ENCODE measurements at places on chromosomes 7 and 10.

DNA sequence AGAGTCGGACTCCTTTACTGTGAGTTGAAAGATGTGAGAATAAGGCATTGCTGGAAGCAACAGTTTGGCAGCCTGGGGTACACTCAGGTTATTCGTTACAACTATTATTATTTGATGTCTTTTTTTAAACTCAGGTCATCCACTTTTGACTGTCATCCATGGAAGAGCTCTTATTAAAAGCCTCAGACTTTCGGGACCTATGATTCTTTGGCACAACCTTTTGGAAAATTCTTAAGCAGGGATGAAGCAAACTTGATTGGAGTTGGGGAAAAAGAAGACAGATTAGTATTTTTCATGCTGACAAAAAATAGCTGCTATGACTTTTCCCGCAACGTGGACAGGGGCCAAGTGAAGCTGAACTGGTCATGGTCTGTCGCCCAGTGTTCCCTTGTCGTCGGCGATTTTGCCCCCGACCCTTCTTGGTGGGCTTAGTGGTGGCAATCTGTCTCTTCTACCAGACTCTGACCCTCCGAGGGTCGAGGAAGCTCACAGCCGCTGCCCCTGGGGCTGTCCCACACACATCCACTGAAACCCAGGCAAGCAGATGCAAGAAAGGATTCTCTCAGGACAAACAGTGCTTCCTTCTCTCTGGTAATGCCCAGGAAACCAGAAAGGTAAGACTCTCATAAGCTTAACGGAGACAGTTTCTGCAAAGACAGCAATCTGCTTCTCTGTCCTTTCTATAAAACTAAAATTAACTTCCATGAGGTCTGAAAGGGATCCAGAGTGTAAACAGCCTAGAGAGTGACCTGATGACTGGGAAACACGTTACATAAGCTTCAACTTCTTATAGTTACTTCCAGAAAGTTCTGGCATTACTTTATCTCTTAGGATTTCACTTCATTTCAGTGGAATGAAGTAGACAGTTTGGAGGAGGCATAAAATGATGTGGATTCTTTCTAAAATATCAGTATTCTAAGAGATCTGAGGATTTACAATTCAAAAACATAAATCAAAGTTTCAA, 1.0 kb downstream of the CPED1 start:
- no peak for DNase-seq

DNA sequence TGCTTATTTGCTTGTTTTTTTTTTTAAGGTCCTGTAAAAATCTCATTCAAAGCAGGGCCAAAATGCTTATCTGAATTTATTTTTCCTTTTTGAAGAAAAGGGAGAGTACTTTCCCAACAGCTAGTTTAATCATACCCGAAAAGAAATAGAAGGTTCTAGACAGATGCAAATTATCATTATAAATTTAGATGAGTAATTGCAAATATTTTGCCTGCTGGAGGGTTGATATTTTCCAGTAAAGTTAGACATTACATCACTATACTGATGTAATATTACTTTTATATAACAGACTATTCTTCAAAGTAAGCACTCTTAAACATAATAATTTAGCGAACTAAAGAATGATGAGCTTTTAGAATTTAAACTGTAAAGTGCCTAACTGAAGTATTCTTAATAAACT, 14.1 kb upstream of the CFAP69 start:
- DNase-seq, result no peak

- DNase-seq, result no peak
Observed at GRCh38 chr7:17516771-17517170, 218.3 kb downstream of the AHR start.

GRCh38 chr10:37379991-37380390, 254.6 kb downstream of the ANKRD30A start:
- no peak for DNase-seq

DNA sequence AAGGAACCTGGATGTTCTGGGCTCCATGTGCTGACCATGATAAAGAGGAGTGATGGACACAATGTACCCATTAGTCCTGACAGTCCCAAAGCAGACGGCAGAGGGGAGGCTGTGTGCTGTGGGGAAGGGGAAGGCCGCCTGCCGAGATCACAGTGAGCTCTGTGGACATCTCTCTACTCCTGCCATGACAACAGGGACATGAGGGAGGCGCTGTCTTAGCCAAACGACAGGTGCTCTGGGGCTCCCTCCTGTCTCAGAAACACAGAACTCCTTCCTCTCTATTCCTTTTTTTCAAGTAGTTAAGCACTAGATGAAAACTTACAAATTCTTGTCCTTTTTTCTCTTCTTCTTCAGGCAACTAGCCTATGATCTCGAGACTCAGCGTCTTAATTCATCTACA, 113.1 kb downstream of the RNF32 start:
- peak; percentile 45 for DNase-seq

DNA sequence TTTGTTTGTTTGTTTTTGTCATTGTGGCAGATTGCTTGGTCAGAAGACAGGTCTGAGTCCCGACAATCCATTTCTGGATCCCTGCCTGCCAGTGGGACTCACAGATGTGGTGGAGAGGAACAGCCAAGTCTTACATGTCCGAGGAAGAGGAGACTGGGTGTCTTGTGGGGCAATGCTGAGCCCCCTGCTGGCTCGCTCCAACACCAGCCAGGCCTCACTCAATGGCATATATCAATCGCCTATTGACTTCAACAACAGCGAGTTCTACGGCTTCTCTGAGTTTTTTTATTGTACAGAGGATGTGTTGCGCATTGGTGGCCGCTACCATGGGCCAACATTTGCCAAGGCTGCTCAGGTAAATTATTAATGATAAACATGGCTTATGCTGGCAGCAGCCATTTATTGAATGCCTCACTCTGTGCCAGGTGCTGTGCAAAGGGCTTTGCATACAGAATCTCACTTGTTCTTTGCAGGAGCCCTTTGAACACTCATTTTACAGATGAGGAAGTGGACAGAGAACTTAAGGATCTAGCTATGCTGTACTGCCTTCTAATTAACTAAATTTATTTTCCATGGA, 33.3 kb downstream of the COX15 start:
- no peak for DNase-seq

DNA sequence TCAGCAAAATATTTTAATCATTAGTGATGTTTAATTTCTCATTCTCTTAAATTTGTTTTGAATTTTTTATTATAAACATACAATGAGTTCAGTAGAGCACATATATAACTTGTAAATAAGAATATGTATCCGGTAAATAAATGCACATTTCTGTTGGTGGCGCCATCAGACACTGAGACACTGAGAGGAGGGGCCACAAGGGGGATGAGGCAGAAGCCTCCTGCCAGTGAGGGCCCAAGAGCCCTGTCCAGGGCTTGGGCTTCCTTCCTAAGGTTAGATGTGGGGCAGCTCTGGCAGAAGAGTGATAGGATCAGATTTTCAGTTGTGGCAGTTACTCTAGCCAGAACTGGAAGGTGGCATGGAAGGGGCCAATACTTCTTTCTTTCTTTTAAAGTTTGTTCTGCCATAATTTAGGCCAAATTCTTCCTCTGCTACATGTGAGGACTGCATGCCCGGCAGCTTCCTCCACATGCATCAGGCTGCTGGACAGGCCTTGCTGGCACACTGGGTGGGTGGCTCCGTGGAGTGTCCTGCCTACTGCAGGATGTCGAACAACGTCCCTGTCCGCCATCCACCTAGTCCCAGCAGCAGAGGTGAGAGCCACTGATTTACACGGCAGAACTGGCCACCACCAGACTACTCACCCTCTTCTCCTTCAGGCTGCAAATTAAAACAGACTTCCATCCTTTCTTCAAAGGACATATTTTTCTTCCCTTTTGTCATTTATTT, 13.2 kb downstream of the PTPRN2 start:
- DNase-seq, result no peak

- no peak for DNase-seq
Observed at GRCh38 chr10:91711885-91712680, 79.2 kb upstream of the PPP1R3C start.

DNA sequence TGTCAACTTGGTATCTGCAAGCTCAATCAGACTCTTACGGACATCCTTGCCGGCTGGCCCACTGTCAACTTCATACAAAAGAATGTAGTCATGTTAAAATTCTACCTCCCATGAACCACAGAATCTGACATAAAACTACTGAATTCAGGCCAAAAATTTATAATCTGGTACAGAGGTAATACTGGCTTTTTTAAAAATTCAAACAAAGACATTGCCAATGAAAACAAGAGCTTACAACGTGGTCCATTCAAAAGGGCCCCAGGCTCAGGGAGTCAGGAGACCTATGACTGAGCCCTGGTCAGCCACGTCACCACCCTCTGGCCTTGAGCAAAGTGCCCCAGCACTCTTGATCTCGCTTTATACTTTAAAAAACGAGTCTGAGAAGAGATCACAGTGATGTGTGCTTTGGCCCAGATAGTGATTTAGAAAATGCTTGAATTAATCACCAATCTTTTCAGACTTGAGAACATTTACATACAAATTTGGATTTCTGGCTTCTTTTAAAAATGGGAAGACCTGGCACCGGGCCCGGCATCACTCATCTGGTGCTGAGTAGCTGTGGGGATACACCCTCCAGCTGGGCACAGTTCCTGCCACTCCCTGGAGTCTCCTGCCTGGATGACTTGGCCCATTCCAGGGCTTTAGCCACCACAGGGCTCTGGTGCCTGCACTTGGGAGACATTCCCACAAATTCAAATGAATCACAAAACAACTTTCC, 94.1 kb downstream of the PIP4K2A start:
- no peak for DNase-seq

DNA sequence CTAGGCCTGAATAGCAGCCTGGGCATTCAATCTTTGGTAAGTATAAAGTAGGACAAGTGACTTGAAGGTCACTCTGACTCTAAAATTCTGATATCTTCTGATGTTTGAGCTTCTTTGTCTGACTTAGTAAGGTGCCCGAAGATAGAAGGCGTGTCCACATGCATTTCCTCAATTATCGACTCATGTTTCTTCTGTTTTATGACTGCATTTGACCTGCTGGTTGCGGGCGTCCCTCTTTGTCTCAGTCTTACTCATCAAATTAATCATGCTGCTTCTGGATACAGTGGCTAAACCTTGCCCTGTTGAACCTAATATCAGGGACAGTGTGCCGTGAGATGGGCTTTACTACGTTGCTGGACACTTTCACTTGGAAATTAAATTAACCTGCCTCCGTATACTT, 534.1 kb downstream of the SDK1 start:
- no peak for DNase-seq

GRCh38 chr7:46168231-46168630, 247.2 kb upstream of the IGFBP3 start:
- no peak for DNase-seq

- peak; percentile 77 for DNase-seq
Observed at GRCh38 chr7:24573554-24574338, 494 bp downstream of the PALS2 start.

DNA sequence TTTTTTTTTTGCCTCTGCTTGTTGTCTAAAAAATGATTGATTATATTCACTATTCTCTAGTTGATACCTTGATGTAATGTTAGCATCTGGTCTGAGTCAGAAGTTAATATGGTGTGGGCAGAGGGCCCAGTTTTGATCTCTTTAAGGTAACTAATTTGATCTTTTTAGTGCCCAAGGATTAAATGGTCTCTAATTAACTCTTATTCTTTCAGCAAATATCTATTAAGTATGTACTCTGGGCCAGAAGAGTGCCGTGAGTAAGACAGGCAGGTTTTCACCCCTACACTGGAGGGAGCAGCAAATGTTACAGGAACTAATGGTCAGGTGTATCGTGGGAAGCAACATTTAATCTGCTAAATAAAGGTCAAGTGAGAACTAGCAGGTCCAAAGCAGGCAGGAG, 144.6 kb upstream of the COL1A2 start:
- no peak for DNase-seq

- peak; percentile 64 for DNase-seq
Observed at GRCh38 chr10:34538281-34538829, 276.7 kb downstream of the PARD3 start.

GRCh38 chr10:61621605-61622051, 41.1 kb upstream of the CABCOCO1 start:
- DNase-seq, result no peak
